Daoy (cell line): ENCODE measurements at places on chromosomes 16 and 17. TPM values are rescaled to one million over a fixed set of nuclear protein-coding genes. Genes with fewer than 3 reads are reported as not detected.
A peak's percentile ranks its signal among the peaks of the same experiment; 100 is the strongest.

P4HB gene
- total RNA-seq = 1,181 and 1,293 TPM in 2 replicates

DNA sequence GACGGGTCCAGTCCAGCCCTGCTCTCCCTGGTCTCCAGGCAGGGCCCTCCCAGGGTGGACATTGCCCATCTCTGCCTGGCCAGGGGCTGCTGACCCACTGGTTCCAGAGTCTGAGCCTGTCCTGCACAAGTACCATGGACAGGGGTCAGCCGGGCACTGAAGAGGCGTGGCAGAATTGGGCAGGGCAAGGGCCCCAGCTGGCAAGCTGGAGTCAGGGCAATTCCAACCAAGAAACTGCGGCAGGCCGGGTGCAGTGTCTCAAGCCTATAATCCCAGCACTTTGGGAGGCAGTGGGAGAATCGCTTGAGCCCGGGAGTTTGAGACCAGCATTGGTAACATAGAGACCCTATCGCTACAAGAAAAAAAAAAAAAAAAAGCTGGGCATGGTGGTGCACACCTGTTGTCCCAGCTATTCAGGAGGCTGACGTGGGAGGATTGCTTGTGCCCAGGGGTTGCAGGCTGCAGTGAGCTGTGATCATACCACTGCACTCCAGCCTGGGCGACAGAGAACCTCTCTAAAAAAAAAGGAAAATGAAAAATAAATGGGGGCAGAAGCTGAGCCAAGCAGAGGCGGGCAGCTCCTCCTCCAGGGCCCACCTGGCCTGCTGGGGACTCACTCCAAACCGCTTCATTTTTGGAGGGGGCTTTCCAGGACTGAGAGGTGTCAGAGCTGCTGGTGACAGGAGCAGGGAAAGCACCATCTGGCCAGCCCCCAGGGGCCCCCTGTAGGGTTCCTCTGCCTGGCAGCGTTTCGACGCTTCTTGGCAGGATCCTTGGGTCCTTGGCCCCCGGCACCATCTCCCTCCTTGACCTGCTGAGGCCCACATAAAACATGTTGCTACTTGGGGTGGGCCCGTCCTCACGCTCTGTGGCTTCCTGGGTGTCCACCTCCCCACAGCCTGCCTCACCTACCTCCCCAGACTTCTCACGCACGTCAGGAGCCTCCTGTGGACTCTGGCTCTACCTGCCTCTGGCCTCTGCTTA, 2.9 kb upstream of the MAFG start:
- no peak for DNase-seq

CNGB1 gene
- under 0.01 TPM in 1 of 2 replicates, not detected in the other for total RNA-seq

GRCh38 chr16:4667203-4667963, 26.0 kb upstream of the NUDT16L1 start:
- DNase-seq = no peak

INCA1 gene
- total RNA-seq = 0.23 TPM in 1 of 2 replicates, not detected in the other

GRCh38 chr17:28684963-28685362, 23.0 kb downstream of the SUPT6H start:
- no peak for DNase-seq

PLLP gene
- total RNA-seq = 0.06 and 0.63 TPM in 2 replicates

RAC3 gene
- 9.3 and 16.9 TPM in 2 replicates for total RNA-seq

DNA sequence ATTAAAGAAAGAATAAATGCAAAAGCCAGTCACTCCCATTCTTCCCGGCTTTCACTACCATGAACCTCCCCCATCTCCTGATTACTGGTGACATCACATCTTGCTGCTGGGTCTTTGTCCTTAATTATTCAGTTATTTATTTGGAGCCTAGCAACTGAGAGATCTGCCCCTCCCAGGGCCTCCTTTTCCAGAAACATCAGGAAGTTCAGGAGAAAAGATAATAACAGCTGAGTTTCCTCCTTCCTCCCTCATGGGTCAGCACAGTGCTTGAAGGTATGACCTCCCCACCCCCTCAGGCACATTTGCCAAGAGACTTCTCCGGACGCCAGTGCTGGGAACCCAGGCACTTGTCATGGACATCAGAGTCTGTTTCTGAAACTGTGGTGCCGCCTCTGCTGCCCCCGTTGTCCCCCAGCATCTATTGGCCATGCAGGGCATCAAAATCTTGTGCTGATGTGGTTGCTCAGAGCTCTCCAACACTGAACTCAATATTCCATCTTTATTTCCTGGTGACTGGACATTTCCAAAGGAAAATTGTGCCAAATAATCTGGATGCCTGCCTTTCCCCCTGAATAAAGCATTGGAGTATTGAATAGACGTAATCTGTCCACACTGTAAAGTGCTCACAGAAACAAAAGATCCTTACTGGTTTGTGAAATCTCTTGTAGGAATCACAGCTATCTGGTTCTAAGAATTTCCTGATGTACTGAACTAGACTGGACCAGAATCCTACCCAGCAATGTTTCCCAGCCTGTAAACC, 71.8 kb downstream of the ZNF18 start:
- no peak for DNase-seq

ZNF624 gene
- total RNA-seq = 1.8 and 18.0 TPM in 2 replicates

DNA sequence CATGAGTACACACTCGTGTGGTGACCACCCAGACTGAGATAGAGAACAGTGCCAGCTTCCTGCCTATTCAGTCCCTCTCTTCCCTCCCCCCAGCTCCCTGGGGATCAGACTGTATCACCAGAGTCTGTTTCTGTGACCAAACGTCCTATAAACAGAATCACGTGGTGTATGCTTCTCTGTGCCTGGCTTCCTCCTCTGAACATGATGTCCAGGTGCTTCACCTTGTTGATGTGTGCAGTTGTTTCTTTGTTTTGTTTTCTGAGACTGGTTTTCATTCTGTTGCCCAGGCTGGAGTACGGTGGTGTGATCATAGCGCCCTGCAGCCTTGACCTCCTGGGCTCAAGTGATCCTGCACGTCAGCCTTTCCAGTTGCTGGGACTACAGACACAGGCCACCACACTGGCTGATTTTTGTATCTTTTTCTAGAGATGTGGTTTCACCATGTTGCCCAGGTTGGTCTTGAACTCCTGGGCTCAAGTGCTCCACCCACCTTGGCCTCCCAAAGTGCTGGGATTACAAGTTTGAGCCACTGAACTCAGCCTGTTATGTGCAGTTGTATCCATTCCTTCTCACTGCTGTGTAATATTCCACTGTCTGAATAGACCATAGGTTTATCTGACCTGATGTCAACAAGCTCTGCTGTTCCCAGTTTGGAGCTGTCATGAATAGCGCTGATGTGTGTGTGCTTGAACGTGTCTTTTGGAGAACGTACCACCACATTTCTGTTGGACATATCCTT, 28.9 kb upstream of the PRM1 start:
- no peak for DNase-seq

DNA sequence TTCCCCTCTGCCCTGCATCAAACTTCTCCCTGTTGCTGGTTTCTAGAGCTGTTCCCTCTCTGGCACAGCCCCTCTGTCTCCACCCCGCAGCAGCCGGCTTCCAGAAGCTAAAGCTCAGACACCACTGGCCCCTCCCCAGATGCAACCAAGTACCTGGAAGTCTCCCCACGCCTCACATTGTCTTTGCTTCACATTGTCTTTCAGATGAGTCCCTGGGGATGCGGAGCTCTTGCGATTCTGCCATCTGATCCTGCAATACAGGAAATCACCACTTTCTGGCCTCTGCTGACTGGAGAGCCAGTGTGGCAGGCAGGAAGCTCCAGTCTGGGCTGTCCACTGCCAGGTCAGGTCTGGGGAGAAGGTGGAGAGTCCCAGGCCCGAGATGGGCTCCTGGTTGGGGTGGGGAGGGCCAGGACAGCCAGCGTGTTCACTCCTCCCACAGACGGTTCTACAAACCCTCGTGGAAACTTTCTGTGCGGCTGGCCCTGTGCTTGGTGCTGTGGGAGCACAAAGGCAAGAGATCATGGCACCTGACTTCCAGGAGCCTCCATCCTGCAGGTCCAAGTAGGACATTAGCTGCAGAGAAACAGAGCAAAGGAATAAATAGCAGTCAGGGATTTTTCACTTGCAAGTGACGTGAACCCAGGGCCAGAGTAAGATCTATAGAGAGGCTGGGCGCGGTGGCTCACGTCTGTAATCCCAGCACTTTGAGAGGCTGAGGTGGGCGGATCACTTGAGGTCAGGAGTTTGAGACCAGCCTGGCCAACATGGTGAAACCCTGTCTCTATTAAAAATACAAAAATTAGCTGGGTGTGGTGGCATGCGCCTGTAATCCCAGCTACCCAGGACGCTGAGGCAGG, 47.9 kb upstream of the MAP3K14 start:
- DNase-seq = peak; percentile 37

DNA sequence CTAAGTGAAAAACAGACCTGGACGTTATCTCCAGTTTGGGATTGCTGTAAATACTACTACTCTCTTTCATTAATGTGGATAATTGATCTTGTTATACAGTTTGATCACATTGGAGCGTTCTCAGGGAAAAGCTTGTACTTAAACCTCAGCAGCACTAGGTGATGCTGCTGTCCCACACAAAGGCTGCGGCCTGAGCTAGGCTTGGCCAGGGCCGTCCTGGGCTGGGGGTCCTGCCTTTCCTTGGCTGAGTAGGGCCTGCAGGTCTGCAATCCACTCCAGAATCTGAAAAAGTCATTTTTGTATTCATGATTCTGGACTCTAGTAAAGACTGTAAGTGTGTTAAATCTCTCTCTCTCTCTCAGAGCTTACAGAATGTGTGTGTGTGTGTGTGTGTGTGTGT, 23.7 kb upstream of the PMFBP1 start:
- no peak for DNase-seq

GRCh38 chr16:81483970-81484595, 39.5 kb downstream of the CMIP start:
- DNase-seq = no peak

GRCh38 chr16:12455287-12455798, 348.3 kb downstream of the CPPED1 start:
- peak; percentile 58 for DNase-seq
